ENCODE measurements at places on chromosomes 4 and X.

DNA sequence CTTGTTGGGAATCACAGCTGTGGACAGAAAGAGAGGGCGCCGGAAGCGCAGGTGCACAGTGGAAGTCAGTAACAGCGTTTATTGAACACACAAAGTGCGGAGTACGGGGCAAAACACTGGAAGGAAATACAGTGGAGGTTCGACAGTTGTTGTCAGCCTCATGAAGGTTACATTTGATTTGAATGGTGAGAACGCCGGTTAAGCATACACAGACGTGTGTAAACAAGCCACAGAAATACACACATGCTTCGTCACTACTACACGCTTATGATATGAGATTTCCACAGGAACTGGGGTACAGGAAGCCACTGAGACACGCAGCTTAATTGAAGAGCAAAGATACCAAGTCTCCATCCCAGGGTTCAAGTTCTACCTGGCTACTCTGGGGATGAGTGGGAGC, 12.0 kb downstream of the CCKAR start:
- no peak for DNase-seq

GRCh38 chr4:8590546-8590880, 2.1 kb upstream of the CPZ start:
- no peak for DNase-seq

DNA sequence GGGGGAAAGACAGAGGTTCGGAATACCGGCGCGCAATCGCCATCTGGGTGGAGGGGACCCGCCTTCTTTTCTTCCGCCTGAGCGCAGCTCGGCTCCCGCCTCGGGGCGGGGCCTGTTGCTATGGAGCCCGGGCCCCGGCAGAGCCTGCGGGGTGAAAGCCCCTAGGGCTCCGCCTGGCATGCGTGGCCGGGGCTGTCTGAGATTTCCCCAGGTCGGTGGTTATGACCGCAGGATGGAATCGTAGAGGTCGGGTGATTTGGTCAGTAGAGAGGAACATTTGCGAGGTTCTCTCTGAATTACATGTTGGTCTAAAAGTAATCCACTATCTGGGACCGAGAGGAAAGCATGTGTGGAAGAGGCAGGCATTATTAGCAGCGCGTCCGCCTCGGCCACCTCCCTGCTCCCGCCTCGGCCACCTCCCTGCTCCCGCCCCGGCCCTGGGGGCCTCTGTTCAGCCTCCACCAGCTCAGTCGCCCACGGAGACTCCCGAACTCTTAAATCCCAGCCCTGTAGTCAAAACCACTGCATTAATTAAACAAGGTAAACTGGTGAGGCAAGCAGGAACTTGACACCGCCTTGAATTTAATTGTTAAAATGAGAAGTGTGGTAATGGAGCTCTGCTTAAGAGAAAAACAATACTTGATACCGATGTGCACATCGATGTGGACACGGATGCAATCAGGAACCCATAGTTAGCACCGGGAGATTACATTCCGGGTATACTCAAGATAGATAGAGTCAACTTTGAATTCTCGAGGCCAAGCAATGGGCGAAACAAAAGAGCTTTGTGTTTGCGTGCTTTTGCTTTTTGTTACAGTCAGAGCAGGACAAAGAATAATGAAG, 45.2 kb downstream of the TRIM2 start:
- peak; percentile 48 for DNase-seq

DNA sequence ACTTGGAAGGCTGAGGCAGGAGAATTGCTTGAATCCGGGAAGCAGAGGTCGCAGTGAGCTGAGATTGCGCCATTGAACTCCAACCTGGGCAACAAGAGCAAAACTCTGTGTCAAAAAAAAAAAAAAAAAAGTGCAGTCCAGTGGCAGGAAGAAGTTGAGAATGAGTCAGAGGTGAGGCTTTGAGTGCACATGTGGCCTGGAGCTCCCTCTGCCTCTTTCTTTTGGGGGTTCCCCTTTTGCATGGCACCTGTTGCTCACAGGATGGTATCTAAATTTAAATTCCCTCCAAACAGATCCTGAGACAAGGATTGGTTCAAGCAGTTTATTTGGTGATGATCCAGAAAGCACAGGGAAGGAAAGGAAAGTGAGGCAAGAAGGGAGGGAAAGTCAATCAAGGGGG, 151.4 kb upstream of the STX18 start:
- no peak for DNase-seq

GRCh38 chrX:133370696-133371275, 44.5 kb downstream of the GPC4 start:
- no peak for DNase-seq

GRCh38 chr4:87853108-87853507, 20.3 kb downstream of the MEPE start:
- peak; percentile 35 for DNase-seq

DNA sequence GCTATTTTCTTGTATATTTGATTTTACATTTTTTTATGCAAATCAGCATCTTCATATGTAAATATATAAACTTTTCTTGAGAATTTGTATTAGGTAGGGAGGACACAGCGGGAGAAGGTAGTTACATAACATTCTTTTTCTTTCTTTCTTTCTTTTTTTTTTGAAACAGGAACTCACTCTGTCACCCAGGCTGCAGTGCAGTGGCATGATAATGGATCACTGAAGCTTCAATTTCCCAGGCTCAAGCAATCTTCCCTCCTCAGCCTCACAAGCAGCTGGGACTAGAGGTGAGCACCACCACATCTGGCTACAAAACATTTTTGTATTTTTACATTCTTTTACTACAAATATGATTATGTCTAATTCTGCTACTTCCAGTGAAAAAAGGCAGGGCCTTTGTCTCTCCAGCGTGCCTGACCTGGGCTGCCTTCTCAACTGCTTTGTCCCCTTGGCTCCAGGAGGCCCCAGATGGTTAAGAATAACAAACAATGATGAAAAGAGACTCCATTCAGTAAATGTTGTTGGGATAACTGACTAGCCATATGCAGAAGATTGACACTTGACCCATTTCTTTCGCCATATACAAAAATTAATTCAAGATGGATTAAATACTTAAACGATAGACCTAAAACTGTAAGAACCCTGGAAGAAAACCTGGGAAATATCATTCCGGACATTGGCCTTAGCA, 46.5 kb upstream of the FAT4 start:
- peak; percentile 38 for DNase-seq

DNA sequence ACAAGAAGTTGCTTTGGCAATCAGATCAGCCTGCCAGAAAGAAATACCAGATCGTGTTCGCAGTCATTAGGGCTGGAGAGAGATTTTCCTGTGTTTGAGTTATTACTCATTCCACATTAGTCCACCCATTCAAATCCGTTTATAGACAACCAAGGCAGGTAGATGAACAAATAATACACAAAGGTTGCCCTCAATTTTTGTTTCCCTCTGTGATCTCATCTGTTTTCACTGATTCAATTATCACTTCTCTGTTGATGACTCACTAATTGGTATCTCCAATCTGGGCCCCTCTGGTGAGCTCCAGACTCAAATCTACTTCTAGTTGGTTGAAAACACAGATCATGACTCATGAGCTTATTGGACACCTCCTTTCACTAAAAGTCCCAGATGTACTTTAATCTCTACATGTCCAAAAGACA, 54.5 kb downstream of the CHM start:
- no peak for DNase-seq

Data from NCI-H524 (cell line).